ENCODE measurements at places on chromosomes 3 and 15.

GRCh38 chr3:170418422-170419398 lies at the start of gene CLDN11:
CLDN11 (plus strand) TSS chr3:170418868; CDS start chr3:170419067, 199 bp downstream.
- DNase-seq = no peak

- DNase-seq = no peak
These were observed 10.6 kb upstream of the CD96 start for GRCh38 chr3:111531446-111531845.

DNA sequence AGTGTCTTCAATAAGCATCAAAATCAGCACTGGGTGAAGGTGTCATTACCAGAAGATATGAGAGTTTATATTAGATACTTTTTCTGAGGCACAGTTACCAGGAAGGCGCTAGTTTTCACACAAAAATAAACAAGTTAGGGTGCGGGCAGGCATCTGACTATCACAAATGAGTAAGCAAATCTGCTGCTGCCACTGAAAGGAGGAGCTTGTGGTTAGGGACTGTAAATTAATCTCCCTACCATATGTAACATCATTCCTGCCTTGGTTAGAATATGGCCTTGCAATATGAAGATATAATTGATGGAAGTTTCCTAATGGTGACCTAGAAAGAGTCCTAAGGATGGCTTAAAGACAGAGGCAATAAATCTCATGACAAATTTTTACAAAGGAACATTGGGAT lies 19.5 kb upstream of the EID1 start:
- DNase-seq = no peak

DNA sequence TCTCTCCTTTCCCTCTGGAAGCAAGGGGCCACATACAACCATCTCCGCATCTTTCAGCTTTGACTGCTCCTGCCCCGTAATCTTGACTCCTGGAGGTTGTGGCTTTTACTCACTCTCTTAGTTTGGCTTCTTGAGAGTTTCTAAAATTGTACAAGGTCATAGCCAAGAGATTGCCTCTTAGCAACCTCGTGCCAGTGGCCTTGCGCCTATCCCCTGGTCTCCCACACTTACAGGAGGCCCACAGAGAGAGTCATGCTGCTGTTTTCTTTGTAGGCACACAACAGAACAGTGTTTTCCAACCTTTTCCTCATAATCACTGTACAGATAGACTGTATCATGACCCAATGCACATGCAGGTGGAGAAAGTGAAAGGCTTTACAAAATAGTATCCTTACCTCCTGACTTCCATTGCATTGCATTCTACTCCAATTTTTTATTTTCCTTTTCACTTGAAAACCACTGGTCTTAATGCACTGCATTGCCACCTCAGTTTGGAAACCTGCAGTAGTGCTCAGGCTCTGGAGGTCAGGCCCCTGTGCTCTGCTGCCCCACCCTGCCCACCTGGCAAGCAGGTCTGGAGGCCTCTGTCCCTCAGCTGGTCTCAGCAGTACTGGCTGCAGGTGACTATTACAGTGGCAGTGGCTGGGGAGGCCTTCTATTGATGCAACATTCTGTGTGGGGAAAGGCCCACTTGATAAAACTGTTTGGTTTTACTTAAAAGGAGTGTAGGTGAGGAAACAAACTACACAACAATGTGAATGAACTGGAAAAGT lies 156.2 kb downstream of the DNAJB8 start:
- no peak for DNase-seq

Data from stimulated activated CD8-positive, alpha-beta memory T cell treated with anti-CD3 and anti-CD28 coated beads, Interleukin-4, amount 100 ng/mL, for 1 hour (primary cell).